ENCODE measurements at places on chromosomes 3 and 15. TPM values are rescaled to one million over a fixed set of nuclear protein-coding genes. Genes with fewer than 3 reads are reported as not detected.

GRCh38 chr15:55740981-55741832 lies 1.7 kb downstream of the PRTG start:
- DNase-seq, result no peak

DNA sequence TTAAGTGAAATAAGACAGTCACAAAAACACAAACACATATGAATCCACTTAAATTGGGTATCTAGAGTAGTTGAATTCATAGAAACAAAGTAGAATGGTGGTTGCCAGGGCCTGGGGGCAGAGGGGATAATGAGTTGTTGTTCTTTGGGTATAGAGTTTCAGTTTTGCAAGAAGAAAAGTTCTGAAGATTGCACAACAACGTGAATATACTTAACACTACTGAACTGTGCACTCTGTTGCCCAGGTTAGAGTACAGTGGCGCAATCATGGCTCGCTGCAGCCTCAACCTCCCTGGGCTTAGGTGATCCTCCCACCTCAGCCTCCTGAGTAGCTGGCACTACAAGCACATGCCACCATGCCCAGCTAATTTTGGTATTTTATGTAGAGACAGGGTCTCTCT lies 14.9 kb downstream of the GRAMD2A start:
- no peak for DNase-seq

GRCh38 chr15:70098153-70098460 lies 390 bp upstream of the TLE3 start:
- no peak for DNase-seq

DNA sequence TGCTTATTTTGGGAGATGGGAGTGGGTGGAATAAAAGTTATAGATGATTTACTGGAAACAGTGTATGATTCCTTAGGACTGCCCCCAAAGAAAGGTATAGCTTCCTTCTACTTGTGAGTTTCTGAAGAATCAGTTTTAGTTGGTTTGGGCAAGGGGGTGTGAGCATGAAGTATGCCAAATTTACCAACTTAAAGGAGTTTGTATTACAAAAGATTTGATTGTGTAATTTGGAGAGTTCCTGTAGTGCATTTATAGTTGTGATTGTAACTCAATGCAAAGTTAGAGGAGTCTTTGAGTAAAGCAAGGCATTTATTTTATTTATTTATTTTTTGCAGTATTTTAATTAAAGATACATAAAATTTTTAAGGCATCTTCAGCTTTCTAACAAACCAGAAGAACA lies 42.8 kb downstream of the TSC22D2 start:
- no peak for DNase-seq

DNA sequence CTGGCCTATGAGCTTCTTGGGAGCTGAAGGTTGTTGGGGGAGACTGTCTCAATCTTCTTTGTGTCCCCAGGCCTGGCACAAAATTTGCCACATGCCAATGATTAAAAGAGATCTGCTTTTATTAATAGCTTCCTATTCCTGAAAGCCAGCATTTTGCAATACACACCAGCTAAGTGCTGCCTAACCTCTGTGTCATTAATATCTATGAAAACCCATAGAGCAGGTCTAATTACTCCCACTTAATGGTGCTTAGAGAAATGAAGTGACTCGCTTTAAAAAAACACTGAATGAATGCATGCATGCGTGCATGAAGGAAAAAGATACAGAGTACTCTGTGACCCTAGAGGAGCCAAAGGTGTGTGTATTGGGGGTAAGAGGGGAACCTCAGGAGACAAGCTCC lies 55.0 kb downstream of the SLC6A1 start:
- DNase-seq, result no peak

- DNase-seq, result no peak
Observed at GRCh38 chr3:37734886-37735285, 126.8 kb upstream of the CTDSPL start.

Gene ARHGEF26
- total RNA-seq, result 0.13 TPM

Gene RBSN
- 19.6 TPM for total RNA-seq

Gene LRRIQ4
- total RNA-seq, result not detected

Gene CD86
- total RNA-seq, result not detected

Gene TGM4
- total RNA-seq, result 0.13 TPM

Gene ITIH1
- not detected for total RNA-seq

Measured in dermis microvascular lymphatic vessel endothelial cell (primary cell).